ENCODE measurements at places on chromosomes 16 and 17.

GRCh38 chr16:19301931-19302330 lies 16.4 kb downstream of the CLEC19A start:
- DNase-seq: no peak

DNA sequence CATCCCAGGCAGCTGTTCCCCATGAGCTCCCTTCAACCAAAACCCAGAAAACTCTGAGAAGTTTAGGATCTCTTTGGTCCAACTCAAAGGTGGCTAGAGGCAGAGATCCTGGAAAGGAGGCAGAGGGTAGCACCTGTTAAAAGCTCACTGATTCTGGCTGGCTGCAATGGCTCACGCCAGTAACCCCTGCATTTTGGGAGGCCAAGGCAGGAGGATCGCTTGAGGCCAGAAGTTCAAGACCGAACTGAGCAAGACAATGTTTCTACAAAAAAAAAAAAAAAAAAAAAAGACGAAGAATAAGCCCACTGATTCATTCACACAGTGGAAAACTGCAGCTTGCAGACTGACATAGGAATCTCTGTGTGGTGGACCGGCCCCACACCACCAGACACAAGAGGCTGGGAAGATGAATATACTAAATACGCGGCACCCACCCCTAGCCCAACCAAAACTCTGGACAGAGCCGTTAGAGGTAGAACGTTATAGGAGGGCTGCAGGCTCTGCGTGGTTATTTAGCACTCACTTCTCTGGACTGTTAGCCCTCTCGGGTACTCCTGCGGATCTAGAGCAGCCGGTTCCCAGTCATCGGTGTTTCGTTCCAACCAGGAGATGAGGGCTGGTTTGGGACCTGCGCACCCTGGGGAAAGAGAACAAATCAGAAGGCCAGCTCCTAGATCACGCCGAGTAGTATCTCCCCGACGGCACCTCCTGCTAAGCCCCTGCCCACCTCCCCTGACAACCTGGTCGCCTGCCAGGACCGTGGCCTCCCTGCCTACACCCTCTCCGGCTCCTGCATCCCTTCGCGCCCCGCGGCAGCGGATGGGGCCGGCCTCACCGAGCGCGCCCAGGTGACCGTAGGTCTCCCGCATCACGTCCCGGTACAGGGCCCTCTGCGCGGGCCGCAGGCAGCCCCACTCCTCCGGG lies 925 bp downstream of the ZNF689 start:
- peak; percentile 62 for DNase-seq

- no peak for DNase-seq
These were observed 17.5 kb downstream of the ABHD15 start for GRCh38 chr17:29549177-29549923.

GRCh38 chr17:47969930-47970724 lies 786 bp upstream of the CDK5RAP3 start:
- DNase-seq: no peak

- DNase-seq: no peak
These were observed 164.9 kb downstream of the BANP start for GRCh38 chr16:88116121-88116520.

DNA sequence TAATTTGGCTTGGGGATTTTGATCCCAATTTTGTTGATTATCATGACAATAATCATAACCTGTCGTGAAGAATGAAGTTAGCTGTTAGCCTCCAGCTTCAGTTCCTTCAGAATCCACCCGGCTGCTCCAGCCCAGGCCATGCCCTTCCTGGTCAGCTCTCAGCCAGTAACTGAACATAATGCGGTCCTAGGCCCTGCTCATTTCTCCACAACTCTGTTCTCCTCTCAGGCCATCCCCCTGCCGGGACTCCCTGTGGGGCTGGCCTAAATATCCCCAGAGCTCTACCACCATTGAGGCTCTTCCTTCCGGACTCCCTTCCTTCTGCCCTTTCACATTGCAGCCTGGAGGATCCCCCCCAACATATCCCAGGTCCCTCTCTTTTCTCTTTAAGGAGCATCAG lies 833.4 kb upstream of the GOT2 start:
- no peak for DNase-seq

DNA sequence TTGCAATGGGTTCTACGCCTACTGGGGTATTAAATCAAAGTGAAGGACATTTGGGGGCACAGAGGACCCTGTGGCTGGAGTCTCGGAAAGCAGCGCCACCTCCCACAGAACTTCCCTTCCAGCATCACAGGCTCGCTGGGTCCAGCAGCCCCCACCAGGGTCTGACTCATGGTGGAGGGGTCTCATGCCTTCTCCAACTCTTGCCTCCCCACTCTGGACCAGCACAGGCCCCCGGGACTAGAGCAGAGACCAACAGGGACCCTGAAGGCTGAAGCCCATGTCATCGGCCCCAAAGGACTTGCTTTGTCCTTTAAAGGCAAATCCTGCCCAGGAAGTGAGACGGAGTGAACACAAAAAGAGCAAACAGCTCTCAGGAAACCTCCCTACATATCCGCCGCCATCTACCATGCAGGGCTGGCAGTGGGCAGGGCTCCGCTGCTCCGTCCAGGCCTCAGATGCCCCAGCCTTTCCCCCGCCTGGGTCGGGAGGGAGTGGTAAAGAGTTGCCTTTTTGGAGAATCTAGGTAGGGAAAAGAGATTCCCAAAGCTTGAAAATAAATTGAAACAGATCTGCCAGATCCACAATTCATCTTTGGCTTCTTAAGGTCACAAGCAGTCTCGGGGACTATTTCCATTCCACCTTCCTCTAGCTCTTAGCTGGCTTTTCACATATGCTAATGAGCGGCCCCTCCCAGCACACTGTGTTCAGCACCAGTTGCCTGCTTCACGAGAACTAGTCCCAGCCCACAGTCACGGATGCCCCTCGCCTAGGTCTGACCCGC lies 2.1 kb upstream of the GPRC5C start:
- no peak for DNase-seq

DNA sequence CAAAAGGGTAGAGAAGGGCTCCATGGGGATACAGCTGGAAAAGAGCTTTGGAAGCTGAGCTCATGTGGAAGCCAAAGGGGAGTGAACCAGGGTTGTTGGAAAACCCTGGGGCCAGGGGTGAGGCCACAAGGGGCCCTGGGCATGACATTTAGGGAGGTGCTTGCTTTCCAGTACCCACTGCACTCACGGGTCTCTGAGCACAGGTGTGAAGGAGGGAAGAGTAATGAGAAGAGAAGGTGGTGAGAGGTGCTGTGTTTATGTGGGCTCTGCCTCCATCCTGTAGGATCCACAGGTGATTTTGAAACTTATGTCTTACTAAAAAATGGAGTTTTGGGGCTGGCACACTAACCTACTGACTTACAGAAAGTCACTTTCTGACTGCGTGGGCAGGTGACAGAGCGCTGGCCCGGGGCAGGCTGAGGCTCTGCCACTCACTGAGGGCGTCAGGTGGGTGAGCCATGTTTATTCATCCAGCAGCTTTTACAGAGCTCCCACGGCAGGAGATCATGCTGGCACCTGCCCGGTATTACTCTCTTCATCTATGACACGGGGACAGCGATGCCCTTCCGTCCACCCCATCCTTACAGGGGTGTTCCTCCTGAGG lies 18.9 kb downstream of the KSR1 start:
- DNase-seq: peak; percentile 59

DNA sequence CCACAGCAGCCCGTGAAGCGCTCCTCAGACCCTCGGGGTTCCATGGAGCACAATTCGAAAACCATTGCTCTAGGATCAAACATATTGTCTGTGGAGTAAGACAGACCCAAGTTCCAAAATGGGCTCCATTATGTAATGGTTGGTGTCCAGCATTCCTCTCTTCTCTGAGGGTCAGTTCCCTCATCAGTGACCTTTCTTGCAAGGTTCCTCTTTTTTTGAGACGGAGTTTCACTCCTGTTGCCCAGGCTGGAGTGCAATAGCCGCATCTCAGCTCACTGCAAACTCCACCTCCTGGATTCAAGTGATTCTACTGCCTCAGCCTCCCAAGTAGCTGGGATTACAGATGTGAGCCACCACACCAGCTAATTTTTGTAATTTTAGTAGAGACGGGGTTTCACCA lies 28.4 kb downstream of the PLXDC1 start:
- DNase-seq: no peak

GRCh38 chr16:88412766-88413165 lies 30.0 kb downstream of the ZNF469 start:
- no peak for DNase-seq

GRCh38 chr17:4090898-4091297 lies 51.9 kb downstream of the ZZEF1 start:
- DNase-seq: no peak
